Stimulated activated CD4-positive, alpha-beta T cell treated with anti-CD3 and anti-CD28 coated beads, TNF-alpha, amount 100 ng/mL, for 24 hours (primary cell): ENCODE measurements at places on chromosomes 13 and 19.

GRCh38 chr13:71448080-71448630 lies 418.8 kb downstream of the DACH1 start:
- DNase-seq, result no peak

DNA sequence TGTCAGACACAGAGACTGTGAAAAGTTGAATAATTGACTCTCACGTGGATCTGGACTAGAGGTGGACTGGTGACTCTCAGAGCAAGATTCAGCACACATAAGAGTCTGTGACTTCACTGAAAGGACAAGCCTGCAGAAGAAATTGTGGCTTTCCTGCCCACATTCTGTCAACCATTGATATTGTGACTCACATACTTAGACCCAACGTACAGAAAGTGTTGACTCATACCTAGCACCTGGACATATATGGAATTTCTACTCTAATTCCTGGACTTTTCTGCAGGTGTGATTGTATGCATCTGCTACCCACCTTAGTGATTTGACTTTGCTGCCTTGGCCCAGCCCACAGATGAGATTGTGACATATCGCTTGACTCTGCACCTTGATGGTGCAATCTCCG lies 15.6 kb upstream of the ZNF730 start:
- DNase-seq, result no peak

DNA sequence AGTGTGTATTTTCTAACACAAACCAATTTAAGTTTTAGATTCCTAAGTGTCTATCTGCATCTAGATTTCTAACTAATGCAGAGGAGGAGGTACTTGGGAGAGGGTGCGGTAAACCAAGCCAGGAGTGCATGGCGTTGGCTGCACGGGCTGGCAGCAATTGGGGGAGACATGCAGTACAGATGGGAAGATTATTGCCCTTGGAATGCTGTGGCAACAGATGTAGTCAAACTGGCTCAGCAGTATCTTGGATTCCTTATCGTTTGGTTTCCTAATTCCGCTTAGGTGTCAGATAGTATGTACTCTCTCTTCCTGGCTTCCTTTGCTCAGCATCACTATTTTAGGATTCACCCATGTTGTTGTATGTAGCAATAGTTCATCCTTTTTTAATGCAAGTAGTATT lies 29.4 kb upstream of the STK24 start:
- no peak for DNase-seq

DNA sequence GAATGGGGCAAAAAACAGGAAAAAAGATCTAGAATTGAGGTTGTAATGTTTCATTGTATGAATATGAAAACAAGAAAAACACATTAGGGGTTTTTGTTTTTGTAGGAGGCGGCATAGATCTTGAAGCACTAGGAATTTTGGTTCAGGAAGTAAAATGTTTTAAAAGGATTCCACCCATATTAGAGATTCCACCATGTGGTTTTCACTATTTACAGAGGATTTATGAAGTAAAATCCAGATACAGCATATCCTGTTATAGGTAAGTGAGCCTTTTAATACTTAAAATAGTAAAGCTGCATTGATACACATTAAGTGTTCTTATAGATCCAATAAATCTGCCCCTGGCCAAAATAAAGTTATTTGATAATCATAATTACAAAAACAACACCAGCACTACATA lies 61.4 kb downstream of the MICU2 start:
- DNase-seq, result no peak

- no peak for DNase-seq
Measured at GRCh38 chr19:16161840-16162239, 11.5 kb downstream of the CIB3 start.

- DNase-seq, result no peak
Measured at GRCh38 chr13:73304442-73304841, 245.6 kb downstream of the KLF5 start.

GRCh38 chr13:20128459-20128931 lies 32.4 kb downstream of the GJA3 start:
- no peak for DNase-seq

GRCh38 chr13:52782471-52783448 lies 43.1 kb upstream of the CNMD start:
- no peak for DNase-seq

DNA sequence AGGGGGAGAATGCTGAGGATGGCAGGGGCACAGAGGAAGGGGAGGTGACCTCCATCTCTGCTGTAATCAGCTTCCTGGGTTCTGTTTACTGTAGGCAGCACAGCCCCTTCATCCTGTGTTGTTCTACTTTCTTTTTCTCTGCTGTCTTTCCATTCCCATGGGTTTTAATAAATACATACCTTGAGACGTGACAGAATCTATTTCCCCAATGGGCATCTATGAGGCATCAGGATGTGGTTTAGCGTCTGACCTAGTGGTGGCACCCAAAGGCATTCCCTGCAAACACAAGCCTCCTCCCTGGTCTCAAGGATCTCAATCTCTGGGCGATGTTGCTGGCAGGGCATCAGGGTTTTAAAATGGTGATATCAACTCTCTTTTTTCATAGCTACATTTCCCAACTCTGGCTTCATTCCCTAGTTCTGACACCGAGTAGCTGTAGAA lies 60.8 kb downstream of the ALOX5AP start:
- DNase-seq, result no peak
